WTC11 (cell line): ENCODE measurements at places on chromosomes 3 and 15. TPM values are rescaled to one million over a fixed set of nuclear protein-coding genes. Genes with fewer than 3 reads are reported as not detected.

- H3K4me1 ChIP-seq: peaks cover 20% of the 10 kb centered on the region
- no peak overlapping the region for H3K27ac ChIP-seq
- no peak for DNase-seq
- no peaks in the 10 kb centered on the region for H3K36me3 ChIP-seq
- H3K27me3 ChIP-seq: no peaks in the 10 kb centered on the region
These were observed 62.4 kb downstream of the ZBTB20 start for GRCh38 chr3:115084686-115085085.

DNA sequence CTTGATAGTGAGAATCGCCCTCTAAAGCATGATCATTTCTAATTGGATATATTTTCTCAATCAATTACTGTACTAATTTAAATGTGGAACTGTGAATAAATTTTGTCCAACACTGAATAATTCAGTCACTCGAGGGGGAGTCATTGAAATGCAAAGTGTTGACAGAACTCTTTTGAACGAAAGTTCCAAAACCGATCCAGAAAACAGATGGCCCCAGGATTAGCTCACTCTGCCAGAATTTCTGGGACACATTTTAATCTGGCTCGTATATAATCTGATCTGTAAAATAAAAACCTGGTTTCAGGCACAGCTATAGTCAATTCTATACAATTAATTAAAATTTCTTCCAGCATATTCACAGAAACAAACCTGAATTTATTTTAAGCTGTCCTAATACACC lies 580.4 kb downstream of the ROBO1 start:
- H3K27me3 ChIP-seq: no peaks in the 10 kb centered on the region
- peaks cover 7% of the 10 kb centered on the region; the same call in 1 of the 2 replicates for H3K4me1 ChIP-seq
- no peaks in the 10 kb centered on the region for H3K36me3 ChIP-seq
- no peak overlapping the region for H3K4me3 ChIP-seq
- no peak overlapping the region for H3K27ac ChIP-seq

GRCh38 chr15:74257105-74257504 lies 21.0 kb downstream of the CCDC33 start:
- H3K36me3 ChIP-seq: no peaks in the 10 kb centered on the region
- no peak overlapping the region for H3K4me3 ChIP-seq
- no peak for DNase-seq
- peaks cover 13% of the 10 kb centered on the region for H3K4me1 ChIP-seq
- no peak overlapping the region for H3K27ac ChIP-seq

DNA sequence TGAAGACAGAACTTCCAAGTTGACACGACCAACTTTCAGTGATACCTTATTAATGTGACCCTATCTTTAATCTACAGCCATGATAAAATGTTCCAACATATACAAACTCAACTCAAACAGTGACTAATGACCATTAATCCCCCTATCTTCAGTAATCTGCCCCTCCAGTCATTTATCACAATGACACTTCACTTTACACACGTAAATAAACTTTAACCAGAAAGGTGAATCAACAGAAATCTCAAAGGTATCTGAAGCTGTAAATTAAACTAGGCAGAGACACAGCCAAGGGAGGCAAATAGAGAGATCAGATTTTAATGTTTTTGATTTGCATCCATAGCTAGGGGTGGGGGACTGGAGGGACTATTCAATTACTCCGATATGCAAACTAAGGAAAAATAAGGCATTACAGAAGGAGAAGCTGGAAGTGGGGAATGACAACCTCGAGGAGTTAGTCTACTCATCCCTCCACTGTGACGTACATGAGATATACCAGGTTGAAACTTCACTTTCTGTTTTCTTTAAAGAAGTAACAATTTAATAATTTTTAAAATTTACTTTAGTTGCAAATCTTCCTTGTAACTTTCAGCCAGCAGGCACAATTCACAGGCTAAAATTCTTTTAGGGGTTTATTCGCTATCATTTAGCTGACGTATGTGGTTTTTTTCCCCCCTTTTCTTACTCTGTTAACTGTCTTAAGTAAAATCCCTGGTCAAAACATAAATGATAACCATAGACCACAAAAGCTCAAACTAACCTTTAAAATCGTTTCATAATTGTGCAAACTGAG lies 751.0 kb downstream of the ROBO1 start:
- H3K4me1 ChIP-seq: peaks cover 48% of the 10 kb centered on the region
- H3K27me3 ChIP-seq: no peaks in the 10 kb centered on the region
- no peaks in the 10 kb centered on the region for H3K36me3 ChIP-seq
- H3K4me3 ChIP-seq: no peak overlapping the region
- no peak overlapping the region for H3K27ac ChIP-seq
- no peak for DNase-seq

DNA sequence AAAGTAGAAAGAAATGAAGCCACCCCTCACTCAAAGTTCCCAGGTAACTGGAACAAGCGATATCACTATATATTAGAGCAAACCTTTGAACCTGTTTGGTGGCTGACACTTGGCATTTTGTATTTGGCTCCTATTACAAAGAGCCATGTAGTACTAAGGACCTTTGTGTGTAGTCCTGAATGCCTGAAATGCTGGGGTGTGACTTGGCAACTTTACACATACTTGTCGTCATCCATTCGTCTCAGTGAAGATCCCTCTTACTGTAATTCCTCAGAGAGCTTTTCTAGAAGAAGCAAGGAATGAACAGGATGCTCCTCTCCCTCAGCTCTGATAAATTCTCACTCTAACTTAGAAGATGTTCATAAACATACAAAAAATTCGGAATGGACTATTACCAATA lies 216.1 kb upstream of the CDIN1 start:
- no peaks in the 10 kb centered on the region for H3K27me3 ChIP-seq
- no peak overlapping the region for H3K27ac ChIP-seq
- no peaks in the 10 kb centered on the region for H3K36me3 ChIP-seq

DNA sequence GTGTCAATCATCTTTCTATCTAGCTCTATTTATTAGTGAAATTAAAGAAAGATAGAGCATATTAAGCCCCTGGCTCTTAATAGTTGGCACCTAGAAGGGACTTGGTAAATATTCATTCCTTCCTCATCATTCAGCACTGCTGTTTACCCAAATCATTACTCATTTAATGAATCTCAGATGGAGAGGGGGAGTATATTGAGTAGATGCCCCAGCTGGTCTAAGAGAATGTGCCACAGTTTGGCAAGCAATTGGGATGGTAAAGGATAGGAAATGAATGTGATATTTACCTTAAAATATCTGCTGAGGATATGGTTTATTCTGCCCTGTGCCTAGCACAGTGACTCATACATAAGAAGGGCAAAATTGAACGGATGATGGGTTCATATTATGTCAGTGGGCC lies 6.0 kb downstream of the IL1RAP start:
- H3K27ac ChIP-seq: no peak overlapping the region
- peaks cover 5% of the 10 kb centered on the region; the same call in 1 of the 2 replicates for H3K36me3 ChIP-seq
- DNase-seq: no peak
- H3K4me1 ChIP-seq: peaks cover 14% of the 10 kb centered on the region

GRCh38 chr3:123480428-123480827 lies 31.5 kb upstream of the ADCY5 start:
- no peaks in the 10 kb centered on the region; the same call in 1 of the 2 replicates for H3K27me3 ChIP-seq
- H3K4me1 ChIP-seq: no peaks in the 10 kb centered on the region
- H3K27ac ChIP-seq: no peak overlapping the region
- no peak for DNase-seq
- no peaks in the 10 kb centered on the region for H3K36me3 ChIP-seq
- H3K4me3 ChIP-seq: no peak overlapping the region

DNA sequence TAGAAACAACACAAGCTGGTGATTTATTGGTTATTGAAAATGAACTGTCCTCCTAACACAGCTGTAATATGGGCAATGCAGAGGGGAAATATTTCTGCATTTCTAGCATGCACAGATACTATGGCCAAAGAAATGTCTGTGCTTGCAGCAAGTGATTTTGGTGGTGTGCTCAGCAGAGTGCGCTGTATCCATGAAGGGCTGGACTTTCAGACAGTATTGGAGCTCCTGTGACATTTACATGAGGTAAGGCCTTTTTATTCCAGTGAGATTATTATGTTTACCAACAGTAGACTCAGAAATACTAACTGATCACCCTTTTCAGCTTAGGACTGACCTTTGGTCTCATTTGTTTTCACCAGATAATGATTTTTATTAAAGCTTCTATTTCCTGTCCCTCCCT lies 1302.6 kb upstream of the EPHA6 start:
- no peak overlapping the region for H3K27ac ChIP-seq
- H3K4me1 ChIP-seq: peaks cover 2% of the 10 kb centered on the region
- peaks cover 13% of the 10 kb centered on the region for H3K36me3 ChIP-seq
- no peak for DNase-seq

GRCh38 chr3:190542846-190543245 lies 29.0 kb downstream of the IL1RAP start:
- peaks cover 83% of the 10 kb centered on the region for H3K27me3 ChIP-seq
- peaks cover 47% of the 10 kb centered on the region for H3K4me1 ChIP-seq
- H3K4me3 ChIP-seq: no peak overlapping the region
- no peak overlapping the region for H3K27ac ChIP-seq

DNA sequence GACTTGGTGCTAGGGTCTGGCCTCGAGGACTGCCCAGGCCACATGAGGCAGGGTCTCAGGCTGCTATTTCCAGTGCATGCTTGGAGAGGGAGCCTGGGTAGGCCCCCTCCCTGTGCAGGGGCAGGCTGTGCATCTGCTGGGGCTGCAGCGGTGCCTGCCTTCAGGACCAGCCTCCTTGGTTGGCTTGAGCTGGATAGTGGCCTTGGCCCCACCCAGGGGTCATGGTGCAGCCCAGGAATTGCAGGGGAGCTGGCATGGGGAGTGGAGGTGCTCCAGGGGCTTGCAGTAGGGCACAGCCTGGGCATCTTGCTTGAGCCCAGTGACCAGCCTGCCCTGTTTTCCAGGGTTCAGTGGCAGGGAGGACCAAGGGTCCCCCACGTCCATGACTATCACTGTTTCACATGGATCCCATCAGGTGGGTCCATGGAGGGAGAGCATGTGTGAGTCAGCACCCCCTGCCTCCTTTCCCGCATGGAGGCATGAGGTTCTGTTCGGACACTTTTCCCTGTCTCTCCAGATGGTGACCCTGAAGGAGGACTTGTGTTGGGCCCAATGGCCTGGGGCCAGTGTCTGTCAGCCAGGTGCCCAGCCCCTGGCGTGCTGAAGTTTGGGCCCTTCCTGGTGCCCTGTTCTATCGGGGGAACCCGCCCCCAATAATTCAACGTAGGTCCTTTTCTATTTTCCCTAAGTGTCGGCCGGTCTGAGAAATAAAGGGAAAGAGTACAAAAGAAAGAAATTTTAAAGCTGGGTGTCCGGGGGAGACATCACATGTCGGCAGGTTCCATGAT lies 218.6 kb downstream of the SNRPN start:
- peaks cover 9% of the 10 kb centered on the region for H3K27me3 ChIP-seq
- no peak overlapping the region for H3K27ac ChIP-seq
- DNase-seq: no peak
- H3K4me1 ChIP-seq: no peaks in the 10 kb centered on the region

- no peaks in the 10 kb centered on the region for H3K27me3 ChIP-seq
- no peak overlapping the region; the same call in 1 of the 2 replicates for H3K27ac ChIP-seq
- DNase-seq: no peak
- H3K4me3 ChIP-seq: no peak overlapping the region
- no peaks in the 10 kb centered on the region for H3K36me3 ChIP-seq
These were observed 24.8 kb upstream of the PDCD6IP start for GRCh38 chr3:33773637-33774036.

DNA sequence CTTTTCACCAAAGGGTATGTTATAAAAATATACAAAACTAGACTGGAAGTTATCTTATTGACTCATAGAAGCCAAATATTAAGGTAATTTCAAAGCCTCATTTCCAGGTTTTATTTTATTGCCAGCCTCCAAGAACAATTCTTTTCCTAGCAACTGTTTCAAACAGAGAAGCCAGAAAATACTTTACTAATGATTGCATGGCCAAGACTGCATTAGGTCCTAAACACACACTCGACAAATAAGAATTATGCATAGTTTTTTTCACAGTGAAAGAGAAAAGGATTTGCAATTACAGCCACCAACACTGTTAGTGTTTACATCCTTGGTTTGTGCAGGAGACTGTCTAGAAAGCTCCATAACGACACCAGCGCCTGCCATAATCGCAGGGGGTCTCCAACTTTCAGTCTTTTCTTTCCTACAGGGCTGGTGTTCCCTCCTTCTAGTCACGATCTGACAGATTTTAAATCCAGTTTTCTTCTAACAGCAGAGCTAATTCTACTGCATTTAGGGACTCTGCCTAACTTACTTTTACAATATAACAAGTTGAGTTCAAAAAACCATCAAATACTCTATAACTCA lies 58.1 kb downstream of the CLASP2 start:
- no peaks in the 10 kb centered on the region for H3K27me3 ChIP-seq
- H3K4me3 ChIP-seq: peak overlapping the region; percentile 49
- peaks cover 36% of the 10 kb centered on the region for H3K4me1 ChIP-seq
- peak overlapping the region; percentile 97 for H3K27ac ChIP-seq
- no peaks in the 10 kb centered on the region for H3K36me3 ChIP-seq

DNA sequence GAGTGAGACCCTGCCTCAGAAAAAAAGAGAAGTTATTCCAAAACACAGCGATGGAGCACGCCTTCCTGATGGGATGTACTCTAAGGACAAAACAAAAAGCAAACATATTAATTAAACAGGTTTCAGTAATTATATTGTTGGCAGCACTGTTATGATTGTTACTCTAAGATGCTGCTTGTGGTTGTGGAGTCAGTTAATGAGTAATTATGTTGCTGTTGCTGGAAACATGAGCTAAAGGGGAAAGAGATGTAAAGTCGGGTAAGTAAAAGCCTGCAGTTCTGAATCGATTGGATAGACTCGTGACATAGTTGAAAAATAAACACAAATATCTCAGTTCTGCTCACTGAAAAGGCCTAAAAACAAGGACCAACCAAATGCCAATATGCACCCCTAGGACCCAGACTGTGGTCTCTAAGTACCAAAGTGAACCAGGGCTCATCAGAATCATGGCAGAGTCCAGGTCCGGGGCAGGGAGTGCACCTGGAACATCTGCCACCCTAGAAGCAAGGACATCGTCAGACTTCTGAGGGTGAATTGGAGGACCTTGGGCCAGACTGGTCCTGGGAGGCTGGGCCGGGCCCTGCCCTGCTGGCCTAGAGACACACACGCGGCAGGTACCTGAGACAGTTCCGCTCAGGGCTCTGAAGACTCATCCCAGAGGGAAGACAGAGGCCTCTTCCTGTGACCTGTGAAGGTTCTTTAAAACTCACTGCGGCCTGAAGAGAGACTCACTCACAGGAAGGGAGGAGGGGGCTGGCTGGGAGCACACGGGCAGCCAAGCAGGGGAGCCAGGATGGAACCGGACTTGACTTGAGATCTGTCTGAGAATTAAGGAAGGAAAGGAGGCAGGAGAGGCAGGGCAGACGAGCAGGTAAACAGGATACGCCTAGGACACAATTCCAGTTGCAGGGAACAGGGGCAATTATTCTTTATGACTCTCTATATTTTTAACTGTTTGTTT lies 140.5 kb downstream of the LRRK1 start:
- H3K36me3 ChIP-seq: peaks cover 29% of the 10 kb centered on the region
- H3K4me1 ChIP-seq: peaks cover 56% of the 10 kb centered on the region
- H3K27ac ChIP-seq: peak overlapping the region; percentile 66
- H3K27me3 ChIP-seq: no peaks in the 10 kb centered on the region; the same call in none of the 2 replicates

DNA sequence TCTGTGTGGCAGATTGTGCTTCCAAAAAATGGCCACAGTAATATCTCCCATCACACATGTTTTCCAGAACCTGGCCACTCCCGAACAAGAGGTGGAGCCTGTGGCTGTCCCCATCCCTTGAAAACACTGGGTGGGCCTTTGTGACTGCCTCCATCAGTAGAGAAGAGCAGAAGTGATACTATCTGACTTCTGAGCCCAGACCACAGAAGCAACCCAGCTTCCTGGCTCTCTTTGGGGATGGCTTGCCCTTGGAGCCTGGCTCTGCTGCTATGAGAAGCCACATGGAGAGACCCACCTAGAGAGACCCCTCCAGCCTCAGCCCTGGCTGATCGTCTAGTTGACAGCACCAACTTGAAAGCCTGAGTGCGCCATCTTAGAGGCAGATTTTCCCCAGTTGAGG lies 39.8 kb upstream of the CMTM8 start:
- no peaks in the 10 kb centered on the region for H3K27me3 ChIP-seq
- no peak overlapping the region for H3K4me3 ChIP-seq
- H3K27ac ChIP-seq: no peak overlapping the region
- no peaks in the 10 kb centered on the region for H3K4me1 ChIP-seq

The SLC22A14 gene
- total RNA-seq: 0.09 TPM in 1 of 3 replicates, not detected in the others

The CYB561D2 gene
- total RNA-seq: 9.8 to 12.0 TPM (median 11.3 TPM) in 3 replicates

The MYZAP gene
- 0.60 to 0.73 TPM (median 0.68 TPM) in 3 replicates for total RNA-seq

The ARIH2 gene
- total RNA-seq: 86.2 to 134 TPM (median 95.1 TPM) in 3 replicates

The PPARG gene
- 0.30 to 0.79 TPM (median 0.66 TPM) in 3 replicates for total RNA-seq
